ENCODE measurements at places on chromosomes 3 and 15.

DNA sequence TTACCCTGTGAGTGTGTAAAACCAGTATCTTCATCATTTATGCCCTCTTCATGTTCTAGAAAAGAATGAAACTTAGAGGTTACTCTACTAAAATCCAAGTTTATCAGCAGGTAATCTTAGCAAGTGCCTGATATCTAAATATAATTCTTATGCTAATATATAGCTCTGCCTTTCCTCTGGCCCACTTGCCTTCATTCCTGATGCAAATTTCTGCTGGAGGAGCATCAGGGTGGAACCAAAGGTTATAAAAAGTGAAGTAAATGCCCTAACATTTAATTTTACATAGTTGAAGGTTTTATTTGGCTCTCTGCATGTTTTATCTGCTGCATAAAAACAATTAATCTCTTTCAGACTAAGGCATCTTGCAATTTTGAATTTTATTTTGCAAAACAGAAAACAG is 936.2 kb downstream of the ROBO2 start:
- no peak for DNase-seq

DNA sequence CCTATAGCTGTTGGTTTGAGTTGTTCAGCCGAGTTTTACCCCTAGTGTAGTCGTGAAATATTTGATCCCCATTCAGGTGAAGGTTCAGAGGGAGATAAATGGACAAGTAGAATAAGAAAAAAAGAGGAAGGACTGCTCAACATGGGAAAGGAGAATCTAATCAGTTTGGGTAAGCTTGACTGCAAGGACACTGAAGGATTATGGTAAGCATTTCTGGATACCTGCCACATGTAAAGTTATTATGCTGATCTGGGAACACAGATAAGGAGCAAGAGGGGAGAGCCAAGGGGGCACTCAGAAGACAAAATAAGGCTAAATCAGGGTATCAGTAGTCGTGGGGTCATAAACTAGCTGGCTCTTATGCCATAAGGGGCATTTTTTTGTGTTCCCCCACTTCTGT is 49.9 kb downstream of the TFG start:
- DNase-seq: no peak

DNA sequence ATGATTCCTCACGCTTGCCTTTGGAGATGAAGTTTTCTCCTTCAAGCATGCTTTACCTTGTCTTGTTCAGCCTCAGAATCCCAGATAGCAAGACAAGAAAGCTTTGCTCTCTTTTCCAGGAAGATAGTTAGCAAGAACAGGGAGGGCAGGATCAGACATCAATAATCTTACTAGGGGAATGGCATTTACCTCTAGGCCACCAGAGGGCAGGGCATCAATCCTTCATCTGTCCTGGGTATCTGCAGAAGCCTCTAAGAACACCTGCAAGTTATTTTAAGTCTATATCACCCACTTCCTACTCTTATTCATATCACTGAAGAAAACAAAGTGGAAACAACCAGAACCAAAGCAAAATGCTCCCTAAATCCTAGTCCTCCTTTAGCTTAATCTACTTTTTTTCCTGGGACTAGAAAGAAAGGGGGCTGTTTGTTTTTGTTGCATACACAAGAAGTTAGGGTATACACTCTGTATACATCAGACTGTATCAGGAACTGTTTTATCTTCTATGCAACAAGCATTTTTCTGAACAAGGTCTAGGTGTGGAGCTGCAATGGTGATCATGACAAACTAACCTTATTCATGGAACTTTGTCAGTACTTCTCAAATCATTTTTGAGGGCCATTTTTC is 862.5 kb downstream of the CADM2 start:
- no peak for DNase-seq

DNA sequence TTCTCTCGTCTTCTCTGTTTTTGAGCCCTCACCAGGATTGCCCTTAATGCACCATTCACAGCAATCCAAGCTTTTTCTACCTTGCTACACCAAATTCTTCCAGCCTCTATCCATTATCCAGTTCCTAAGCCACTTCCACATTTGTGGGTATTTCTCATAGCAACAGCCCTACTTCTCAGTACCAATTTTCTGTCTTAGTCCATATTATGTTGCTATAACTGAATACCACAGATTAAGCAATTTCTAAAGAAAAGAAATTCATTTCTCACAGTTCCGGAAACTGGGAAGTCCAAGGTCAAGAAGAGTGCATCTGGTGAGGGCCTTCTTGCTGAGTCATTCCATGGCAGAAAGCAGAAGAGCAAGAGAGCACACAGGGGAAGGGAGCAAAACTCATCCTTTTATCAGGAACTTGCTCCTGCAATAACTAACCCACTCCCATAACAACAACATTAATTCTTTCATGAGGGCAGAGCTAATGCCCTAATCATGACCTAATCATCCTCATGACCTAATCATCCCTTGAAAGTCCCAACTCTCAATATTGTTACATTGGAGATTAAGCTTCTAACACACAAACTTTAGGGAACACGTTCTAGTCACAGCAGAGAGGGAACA is 9.7 kb upstream of the EIF1B start:
- DNase-seq: no peak

DNA sequence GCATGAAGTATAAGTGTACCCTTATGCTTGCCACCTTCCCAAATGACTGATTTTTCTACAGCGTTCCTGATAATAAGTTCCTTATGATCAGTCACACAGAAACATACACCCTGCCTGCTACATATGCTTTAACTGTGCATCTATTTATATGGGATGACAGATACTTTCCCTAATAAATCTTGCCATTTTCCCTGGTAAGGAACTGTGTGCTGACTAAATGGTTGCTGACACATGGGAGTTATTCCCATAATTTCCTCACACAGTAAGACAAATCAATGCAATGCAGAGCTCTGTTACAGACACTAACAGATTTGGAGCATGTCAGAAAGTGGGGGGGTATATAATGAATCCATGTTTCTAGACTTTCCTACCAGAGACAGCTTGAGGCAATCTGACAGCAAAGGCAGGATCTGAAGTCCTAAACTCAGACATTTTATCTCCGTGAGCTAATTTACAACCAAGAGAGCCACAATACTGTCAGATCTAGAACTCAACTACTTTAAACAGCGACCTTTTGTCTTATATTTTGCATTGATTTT is 86.9 kb upstream of the TCF12 start:
- DNase-seq: no peak

DNA sequence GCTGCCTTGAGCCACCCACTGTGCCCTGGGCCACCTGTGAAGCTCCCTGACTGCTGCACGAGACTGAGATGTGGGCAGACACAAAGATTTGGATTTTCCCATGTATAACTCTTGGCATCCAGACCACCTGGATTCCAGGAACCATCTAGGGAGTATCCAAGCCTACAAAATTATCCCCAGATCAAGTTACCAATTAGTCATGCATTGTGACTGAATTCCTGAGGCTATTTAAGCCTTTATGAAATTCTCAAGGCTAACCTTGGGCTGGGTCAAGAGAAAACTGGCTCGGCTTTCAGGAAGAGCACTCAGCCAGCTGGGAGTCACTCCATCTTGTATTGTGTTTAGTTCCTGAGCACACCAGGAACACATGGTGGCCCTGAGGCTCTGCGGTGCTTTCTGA is 13.3 kb upstream of the ATP13A5 start:
- DNase-seq: no peak

- DNase-seq: no peak
Observed at GRCh38 chr3:125594581-125595011, 701 bp downstream of the OSBPL11 start.

DNA sequence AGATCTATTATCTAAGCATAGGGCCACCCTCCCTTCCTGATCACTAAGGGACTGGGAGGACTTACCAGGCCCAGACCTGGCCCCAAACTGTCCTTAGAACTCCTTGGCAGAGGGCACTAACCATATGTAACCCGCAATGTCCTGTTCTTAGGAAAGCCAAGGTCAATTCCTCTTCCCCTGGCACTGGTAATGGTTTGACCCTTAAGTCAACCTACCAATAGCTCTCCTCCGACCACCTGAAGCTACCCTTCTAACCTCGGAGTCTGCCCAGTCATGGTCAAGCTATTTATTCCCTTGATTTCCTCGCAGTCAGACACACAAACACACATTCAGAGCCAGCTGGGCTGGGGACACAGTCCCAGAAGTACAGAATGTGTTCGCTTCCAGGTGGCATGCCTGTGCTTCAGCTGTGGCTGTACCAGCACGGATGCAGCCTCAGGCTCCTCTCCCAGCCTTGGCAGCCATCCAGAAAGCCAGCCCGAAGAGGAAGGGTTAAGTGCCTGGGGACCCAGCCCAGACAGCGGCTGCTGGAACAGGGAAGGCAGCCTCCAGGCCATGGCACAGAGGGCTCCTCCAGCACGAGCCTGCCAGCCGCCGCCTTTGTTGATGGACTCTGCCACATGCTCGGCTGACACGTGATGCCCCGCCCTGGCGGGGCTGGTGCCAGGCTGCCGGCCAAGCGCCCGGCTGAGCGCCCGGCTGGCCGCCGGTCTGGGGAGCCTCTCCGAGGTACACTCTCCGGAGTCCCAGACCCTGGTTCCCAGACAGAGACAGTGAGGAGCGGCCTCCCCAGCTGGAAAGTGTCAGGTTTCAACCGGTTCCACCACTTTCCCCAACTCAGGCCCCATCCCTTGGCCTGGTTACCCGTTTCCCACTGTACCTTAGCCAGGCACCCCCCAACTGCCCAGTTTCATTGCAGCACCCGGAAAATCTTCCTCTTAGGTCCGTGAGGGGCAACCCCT is 5.5 kb downstream of the BMF start:
- no peak for DNase-seq

GRCh38 chr15:31338879-31339557 is 12.4 kb downstream of the KLF13 start:
- DNase-seq: no peak

- DNase-seq: no peak
Observed at GRCh38 chr3:184561913-184562877, 610 bp downstream of the EPHB3 start.

DNA sequence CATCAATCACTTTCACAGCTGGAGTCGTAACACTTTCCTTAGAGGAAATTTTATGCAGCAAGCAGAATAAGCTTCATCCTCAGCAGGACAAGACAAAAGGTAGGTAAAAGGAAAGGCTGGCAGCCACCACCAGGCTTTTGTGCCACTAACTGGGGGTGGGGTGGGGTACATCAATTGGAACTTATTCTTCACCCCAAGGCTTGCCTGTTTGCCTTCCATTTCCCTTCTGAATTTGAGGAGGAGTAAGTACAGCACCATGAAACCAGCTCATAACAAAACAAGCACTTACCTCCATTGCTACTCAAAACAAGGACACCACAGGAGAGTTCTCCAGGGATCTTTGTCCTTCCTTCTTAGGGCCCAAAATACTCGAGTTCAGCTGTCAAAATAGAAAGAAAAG is 296.8 kb downstream of the ARRDC4 start:
- DNase-seq: no peak

DNA sequence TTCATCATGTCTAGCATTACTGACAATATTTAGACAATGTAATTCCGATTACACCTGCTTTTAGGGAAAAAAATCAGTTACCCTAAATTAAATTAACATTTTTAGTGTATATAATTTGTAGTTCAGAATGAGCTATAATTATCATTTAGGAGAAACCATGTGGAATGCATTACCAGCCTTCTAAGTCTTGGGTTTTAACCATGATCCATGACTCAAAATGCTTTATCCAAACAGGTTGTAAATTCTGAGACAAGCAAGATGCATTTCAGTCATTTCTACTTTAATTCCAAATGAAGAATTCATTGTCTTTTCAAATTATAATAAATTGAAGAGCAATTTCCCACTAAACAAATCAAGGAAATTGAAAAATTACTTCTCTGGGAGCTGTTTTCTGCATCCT is 243.7 kb upstream of the LRIG1 start:
- no peak for DNase-seq

DNA sequence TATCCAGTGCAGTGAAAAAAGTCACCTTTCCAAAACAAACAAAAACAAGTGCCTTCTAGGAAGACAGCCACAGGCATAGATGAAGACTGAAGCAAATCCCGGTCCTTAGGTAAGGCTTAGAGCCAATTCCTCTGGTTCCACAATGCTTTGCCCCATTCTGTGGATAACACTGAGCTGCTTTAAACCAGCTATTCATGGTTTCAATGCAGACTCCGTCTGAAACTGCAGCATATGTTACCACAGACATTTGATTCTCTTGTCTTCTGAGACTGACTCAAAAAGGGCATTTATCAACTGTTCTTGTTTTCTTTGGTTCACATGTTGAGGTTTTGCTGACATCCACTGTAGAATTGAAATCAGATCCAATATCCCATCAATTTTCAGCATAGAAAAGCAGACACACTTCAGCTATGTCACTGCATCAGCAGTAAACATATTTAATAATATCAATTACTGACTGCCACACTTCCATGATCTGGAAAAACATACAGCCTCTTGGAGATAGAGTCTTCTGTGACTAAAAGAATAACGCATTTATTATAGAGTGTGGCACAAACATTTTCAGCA is 659.3 kb downstream of the ROBO2 start:
- no peak for DNase-seq

- DNase-seq: no peak
Observed at GRCh38 chr3:105953831-105954230, 85.0 kb upstream of the CBLB start.

GRCh38 chr3:176522436-176522835 is 674.8 kb downstream of the TBL1XR1 start:
- DNase-seq: no peak

GRCh38 chr3:7788881-7789280 is 712.7 kb upstream of the LMCD1 start:
- no peak for DNase-seq

GRCh38 chr3:21159543-21159906 is 591.5 kb downstream of the ZNF385D start:
- DNase-seq: no peak

GRCh38 chr15:51366920-51367319 is 25.5 kb downstream of the GLDN start:
- no peak for DNase-seq

GRCh38 chr3:179765396-179765795 is 112.6 kb downstream of the USP13 start:
- DNase-seq: no peak

- DNase-seq: no peak
Observed at GRCh38 chr3:151120409-151120808, 34.9 kb downstream of the MED12L start.

DNA sequence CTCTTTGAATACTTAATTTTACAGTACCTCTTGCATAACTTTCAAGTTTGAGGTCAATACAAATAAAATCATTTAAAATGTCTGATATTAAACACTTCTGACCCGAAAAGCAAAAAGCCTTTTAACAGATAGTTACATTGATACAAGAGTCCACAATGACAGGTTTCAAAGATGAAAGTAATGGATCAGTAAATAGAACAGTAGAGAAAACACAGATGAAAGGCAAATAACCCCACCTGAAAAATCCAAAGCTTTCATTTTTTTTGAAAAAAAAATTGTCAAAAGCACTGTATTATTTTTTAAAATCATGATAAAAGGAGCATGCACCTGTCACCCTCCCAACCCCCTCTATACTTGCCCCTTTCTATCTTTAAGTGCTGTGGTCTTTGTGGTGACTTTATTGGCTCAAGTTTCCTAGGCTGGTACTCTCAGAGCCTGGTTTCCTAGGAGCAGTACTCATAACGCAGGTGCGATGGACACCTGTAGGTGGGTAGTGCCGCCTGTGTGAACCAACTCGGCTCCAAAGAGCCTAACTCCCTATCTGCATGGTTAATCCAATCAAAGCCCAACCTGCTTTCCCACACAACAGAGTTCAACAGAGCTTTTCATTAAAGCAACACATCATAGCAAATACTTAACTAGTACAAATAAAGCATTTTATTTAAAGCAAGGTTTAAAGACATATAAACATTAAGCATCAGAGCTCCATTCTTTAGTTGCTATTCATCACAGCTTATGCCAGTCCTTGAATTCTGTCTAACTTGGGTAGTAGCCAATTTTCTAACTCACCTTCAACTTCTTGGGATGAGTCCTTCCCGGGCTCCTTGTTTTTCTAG is 32.2 kb downstream of the LIPC start:
- DNase-seq: no peak

- no peak for DNase-seq
Observed at GRCh38 chr3:194270627-194271459, 80.3 kb downstream of the CPN2 start.
